Stimulated activated CD4-positive, alpha-beta T cell treated with anti-CD3 and anti-CD28 coated beads, Interleukin-1b, Interleukin-23, amount 100 ng/mL, for 1 hour (primary cell): ENCODE measurements at places on chromosomes 5 and 9.

- no peak for DNase-seq
These were observed 211.5 kb upstream of the NREP start for GRCh38 chr5:111968459-111968858.

- DNase-seq = no peak
These were observed 47.4 kb upstream of the LRRTM2 start for GRCh38 chr5:138922494-138922893.

- no peak for DNase-seq
These were observed 2.9 kb upstream of the OR13C2 start for GRCh38 chr9:104608336-104608735.

DNA sequence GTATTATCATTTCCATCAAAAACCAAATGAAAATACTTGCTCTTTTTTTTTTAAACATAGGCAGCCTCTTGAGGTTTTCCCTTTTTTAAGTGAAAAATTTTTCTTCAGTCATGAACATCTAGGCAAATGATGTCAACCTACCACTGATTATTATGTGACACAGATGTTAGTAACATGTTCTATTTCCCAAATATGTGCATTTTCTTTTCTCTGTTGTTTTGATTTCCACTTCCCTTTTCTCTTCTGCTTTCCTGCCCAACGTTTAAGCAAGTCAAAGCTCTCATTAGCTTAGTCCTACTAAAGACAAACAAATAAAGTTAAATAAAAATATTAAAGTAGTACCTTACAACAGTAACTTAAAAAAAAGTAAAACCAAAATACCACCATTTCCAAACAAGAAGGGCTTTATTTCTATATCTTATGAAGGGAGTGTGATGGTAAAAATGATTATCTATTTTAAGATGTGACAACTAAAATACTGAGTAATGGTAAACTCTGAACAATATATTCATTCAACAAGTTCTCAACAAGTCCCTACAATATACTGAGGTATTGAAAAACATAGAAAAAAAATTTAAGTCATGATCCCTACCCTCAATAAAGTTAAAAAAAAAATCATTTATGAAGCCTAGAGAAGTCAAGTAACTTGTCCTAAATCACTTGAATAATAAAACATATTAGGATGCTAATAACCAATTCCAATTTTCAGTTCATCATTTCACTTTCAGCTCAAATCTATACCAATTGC, 9.4 kb downstream of the SLC38A9 start:
- DNase-seq = no peak

- DNase-seq = no peak
These were observed 17.8 kb downstream of the NOTCH1 start for GRCh38 chr9:136527721-136528710.

- DNase-seq = no peak
These were observed 50.9 kb downstream of the OSTF1 start for GRCh38 chr9:75139201-75139600.

- no peak for DNase-seq
These were observed 134.1 kb downstream of the ARL15 start for GRCh38 chr5:54176066-54176830.

- no peak for DNase-seq
These were observed 52.9 kb downstream of the CETN3 start for GRCh38 chr5:90356622-90357021.

- DNase-seq = no peak
These were observed 96.4 kb upstream of the TAF11L2 start for GRCh38 chr5:17401470-17402288.

DNA sequence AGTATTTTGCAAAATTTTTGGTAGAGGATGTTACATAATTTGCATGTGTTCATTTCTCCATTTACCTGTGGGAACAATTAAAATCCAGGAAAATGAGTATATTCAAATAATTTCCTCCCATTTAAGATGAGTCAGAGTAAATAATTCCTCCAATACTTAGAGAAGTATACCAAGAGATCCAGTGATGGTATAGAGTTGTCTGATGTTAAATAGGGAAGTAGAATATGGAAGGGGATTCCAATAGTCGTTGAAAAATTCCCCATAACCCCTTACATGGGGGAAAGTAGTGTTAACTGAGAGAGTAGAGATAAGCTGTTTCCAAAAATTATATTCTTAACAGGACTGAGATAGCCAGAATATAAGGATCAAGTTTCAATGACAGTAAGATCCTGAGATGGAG, 15.7 kb downstream of the CD274 start:
- no peak for DNase-seq

- DNase-seq = no peak
These were observed 208.9 kb downstream of the TRIM32 start for GRCh38 chr9:116895961-116896360.

GRCh38 chr5:9054821-9055589, 490.9 kb downstream of the SEMA5A start:
- DNase-seq = no peak

DNA sequence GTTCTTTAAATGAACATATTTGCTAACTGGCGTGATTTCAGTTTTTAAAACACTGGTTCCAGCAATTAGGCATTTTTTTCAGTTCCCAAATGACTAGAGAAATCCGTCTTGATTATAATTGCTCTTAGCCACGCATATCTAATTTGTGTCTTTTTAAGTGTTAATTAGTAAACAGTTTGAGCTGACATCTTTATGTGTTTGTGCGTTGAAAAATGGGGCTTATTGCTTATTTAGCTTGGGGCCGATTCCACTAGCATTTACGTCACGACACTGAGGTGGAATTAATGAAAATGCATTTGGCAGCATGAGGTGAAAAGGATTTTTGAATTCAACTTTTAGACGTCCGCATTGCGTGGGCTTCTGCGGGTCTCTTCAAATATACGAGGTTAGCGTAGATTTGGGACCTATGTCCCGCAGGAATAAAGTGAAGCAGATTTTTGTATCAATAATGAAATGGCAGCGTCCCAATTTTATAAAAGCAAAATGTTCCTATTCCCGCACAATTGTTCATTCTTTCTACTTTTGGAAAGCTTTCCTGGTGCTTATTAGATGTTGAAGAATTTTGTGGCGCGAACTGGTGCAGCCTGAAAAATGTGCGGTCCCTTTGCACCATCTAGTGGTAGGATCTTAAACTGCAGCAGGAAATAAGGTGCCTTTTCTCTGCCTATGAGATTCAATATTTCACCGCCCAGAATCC, 122.7 kb upstream of the LMX1B start:
- peak; percentile 20 for DNase-seq

- DNase-seq = no peak
These were observed 98.7 kb downstream of the PAX5 start for GRCh38 chr9:36935332-36935731.

GRCh38 chr9:811106-811531, 30.4 kb upstream of the DMRT1 start:
- no peak for DNase-seq

DNA sequence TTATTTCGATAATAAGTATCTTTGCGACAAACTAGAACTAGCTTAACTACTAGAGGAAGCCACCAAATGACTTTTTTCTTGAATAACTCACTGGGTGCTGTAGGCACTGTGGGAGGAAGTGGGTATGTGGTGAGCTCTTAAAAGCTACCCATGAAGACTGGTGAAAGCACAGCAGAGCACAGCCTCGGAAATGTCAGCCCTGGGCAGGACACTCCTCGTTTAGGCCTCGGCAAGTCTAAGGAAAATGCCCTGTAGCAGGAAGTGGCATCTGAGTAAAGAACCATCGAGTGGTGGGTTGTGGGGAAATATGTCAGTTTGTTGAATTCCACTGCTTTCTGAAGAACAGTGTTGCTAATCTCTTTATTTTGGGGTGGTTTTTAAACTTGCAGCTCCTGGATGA, 44.0 kb upstream of the NCS1 start:
- DNase-seq = peak; percentile 26

DNA sequence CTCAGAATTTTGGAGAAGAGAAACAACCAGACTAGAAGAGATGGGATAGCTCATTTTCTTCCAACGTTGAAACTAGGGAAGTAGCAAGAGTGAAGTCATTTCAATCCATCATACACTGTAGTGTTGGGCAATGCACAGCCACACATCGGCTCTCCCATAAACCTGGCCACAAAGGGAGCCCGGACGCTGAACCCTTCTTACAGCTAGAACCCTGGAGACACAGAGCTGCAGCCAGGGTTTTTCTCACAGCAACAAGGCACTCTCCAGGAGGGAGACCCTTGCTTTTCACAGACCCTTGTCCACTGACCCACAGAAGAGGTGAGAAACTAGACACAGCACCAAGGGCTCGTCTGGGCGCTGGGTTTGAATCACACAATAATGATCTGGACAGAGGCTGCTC, 101.4 kb upstream of the FSTL4 start:
- DNase-seq = no peak

DNA sequence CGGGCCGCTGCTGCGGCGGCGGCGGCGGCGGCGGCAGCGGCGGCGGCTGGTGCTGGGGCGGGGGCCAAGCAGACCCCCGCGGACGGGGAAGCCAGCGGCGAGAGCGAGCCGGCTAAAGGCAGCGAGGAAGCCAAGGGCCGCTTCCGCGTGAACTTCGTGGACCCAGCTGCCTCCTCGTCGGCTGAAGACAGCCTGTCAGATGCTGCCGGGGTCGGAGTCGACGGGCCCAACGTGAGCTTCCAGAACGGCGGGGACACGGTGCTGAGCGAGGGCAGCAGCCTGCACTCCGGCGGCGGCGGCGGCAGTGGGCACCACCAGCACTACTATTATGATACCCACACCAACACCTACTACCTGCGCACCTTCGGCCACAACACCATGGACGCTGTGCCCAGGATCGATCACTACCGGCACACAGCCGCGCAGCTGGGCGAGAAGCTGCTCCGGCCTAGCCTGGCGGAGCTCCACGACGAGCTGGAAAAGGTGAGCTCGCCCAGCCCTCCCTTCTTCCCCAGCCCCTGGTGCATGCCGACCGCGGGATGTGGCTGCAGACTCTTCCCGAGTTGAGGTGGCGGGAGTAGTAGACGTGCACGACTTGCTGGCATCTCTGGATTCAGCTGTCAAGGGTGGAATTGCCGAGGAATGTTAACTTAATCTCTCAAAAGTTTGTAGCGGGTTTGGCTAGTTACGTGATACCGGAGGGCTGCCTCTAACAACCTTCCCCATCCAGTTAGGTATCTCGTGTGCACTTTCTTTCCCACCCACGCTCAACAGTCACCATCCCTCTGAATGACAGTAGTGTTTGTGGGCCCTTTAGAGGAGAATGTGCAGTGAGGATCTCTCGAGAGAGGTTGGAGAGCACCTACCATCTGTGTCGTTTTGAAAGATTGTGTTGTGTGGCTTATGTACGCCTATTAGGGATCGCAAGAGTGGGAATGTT, 932 bp downstream of the SLC12A2 start:
- peak; percentile 21 for DNase-seq

- DNase-seq = no peak
These were observed 10.1 kb downstream of the LMX1B start for GRCh38 chr9:126623667-126624478.

- no peak for DNase-seq
These were observed 515.9 kb downstream of the RAB3C start for GRCh38 chr5:59098743-59099142.

DNA sequence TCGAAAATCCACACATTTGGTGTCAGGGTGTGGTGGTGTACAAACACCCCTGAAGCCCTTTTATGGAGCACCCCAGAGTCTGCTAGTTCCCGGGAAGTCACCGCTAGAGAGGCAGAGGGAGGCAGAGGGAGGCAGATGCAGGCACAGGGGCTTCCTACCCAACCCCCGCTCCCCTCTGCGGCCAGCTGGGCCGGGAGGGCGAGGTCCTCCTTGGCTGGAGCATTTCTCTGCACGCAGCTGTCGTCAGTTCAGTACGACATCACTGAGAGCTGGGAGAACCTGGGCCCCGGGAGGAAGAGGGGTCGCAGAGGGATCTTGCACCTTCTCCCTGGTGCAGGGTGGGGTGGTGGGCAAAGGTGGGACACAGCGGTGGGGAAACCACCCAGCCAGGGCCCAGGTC, 15.8 kb upstream of the UBAC1 start:
- no peak for DNase-seq

- DNase-seq = no peak
These were observed 241.8 kb upstream of the MSX2 start for GRCh38 chr5:174482607-174483024.

DNA sequence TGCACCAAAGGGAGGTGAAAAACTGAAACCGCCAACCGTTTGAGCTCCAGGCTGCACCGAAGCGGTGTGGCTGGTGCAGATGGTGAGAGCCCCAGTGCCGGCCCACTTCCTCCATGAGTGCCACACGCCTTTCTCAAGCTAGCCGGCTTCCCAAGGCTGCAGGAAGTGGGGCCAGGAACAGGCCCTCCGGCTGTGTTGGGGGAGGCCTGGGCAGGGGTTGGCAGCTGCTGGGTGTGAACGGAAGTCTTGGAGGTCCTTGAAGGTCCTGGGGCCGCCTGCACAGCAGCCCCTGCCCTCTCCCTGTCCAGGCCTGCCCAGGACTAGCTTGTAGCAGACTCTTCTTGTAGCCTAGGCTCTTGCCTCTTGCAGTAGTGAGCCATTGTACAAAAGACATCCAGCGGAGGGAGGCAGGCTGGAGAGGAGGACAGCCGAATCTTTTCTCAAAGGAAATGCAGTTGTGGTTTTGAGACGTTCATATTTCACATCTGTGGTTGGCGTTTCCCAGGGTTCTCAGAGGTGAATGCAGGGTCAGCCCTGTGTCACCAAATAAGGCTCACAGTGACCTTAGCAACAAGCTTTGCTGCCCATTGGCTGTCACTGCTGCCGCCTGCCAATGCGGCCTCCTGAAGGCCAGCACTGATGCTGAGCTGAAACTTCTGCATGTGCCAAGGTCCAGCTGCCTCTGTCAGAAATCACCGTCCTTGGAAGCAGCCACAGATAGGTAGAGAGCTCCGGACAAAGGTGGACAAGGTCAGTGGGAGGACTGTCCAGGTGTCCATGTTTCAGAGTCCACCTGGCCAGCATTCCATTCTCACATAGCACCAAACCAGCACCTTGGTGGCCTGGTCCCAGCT, 23.9 kb downstream of the IRF1 start:
- DNase-seq = no peak

DNA sequence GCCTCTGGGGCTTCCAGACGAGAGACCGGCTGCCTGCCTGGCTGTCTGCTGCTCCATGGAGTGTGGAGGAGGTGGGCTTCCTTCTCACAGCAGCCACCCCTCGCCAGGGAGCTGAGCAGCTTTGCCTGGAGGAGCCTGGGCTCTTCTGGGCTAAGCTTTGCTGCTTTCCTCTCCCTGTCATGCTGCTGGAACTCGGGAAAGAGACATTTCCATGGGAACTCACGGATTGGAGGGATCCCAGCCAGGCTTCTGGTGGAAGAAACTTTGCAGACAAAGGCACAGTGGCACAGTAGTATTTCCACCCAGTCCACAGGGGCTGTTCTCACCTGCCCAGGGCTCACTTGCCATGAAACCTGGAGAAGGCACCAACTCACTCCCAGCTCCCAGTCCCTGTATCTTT, 5.6 kb upstream of the NTNG2 start:
- DNase-seq = no peak

DNA sequence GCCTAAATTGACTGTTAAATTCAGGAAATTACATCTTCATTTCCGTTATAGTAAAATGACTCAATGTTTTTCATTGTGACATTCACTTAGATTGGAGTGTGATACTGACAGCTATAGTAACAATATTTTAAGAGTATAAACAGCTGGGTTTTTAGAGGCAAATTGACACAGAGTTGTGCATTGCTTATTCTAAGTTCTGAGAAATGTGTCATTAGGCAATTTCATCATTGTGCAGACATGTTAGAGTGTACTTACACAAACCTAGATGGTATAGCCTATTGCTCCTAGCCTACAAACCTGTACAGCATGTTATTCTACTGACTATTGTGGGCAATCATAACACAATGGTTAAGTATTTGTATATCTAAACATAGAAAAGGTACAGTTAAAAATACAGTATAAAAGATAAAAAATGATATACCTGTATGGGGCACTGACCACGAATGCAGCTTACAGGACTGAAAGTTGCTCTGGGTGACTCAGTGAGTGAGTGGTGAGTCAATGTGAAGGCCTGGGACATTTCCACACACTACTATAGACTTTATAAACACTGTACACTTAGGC, 132.7 kb downstream of the PDE4D start:
- DNase-seq = no peak

GRCh38 chr9:109121232-109121796, 1.6 kb upstream of the TMEM245 start:
- DNase-seq = no peak
